Cerebellum (tissue), 4 donors: ENCODE measurements at places on chromosomes 2 and 18. TPM values are rescaled to one million over a fixed set of nuclear protein-coding genes. Genes with fewer than 3 reads are reported as not detected.

ALPI gene
- total RNA-seq: not detected

EML6 gene
- 23.0 TPM for total RNA-seq

ITPRIPL1 gene
- 4.9 TPM for total RNA-seq

KCNS3 gene
- 4.6 TPM for total RNA-seq

ATP5F1A gene
- 441 TPM for total RNA-seq

REG1B gene
- total RNA-seq: not detected

CYTIP gene
- 0.27 TPM for total RNA-seq

GALNT14 gene
- total RNA-seq: 12.2 TPM

MREG gene
- total RNA-seq: 8.8 TPM

SERPINB10 gene
- not detected for total RNA-seq

TMEM247 gene
- total RNA-seq: not detected

CHST9 gene
- 6.8 TPM for total RNA-seq

SCG2 gene
- total RNA-seq: 31.7 TPM

DNA sequence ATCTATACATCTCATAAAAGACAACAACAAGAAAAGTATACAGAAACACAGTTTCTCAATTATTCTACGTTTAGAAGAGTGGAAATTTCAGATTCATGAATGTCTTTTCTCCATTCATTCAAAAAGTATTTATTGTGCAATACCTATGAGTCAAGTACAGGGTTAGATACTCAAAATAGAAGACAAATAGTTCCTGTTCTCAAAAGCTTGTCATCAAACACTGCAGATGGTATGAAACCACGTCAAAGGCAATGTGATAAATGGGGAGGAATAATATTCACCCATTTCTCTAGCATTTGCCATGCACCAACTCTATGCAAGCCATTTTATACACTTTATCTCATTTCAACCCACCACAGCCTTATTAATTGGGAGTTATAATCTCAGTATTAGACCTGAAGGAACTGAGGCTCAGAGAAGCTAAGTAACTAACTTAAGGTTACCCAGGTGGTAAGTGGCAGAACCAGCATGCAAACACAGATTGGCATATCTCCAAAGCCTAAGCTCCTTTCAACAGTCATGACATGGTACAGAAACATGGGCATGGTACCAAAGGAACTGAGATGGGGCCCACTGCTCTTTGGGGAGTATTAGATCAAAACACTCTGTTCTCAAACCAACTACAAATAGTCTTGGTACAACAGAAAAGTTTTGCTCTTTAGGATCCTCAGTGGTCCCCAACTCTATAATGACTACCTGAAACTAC lies 67.2 kb upstream of the NPAS2 start:
- no peak for DNase-seq

- DNase-seq: no peak
Observed at GRCh38 chr2:147100406-147101035, 744.3 kb upstream of the ACVR2A start.

- no peak for DNase-seq
Observed at GRCh38 chr18:48566589-48566988, 27.8 kb downstream of the CTIF start.

GRCh38 chr2:229514273-229514895 lies 200.0 kb downstream of the DNER start:
- no peak for DNase-seq

DNA sequence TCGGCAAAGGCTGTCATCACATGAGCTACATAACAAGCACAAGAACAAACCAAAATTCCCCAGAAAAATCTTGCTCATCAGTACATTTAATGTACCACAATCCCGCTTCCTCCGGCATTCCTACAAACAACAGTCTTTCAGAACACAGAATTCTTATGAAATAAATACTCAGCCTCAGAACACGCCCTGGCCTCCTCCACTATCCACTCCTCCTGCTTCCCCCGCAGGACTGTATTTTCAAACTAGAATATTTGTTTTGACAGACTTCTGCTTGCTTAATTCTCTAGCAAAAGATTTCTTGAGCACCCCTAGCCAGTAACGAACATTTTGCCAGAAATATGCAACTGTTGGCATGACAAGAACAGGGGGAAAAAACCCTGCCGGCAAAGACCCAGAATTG lies 131.2 kb downstream of the THADA start:
- no peak for DNase-seq

DNA sequence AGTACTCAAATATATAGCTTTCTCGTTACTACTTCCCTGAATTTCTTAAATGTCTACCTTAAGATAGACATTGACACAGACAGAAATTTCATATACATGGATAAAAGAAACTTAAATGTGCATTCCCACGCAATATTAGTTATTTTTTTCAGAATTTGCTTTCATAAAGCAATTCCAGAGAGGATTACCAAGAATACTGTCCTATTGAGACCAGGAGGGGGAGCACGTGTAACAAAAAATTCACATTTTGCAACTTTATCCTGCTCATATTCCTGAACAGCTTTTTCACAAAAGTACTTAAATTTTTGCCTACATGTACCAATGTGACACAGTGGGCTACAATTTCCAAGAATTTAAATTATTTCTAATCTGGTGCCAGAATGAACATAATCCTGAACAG lies 30.7 kb upstream of the ERCC3 start:
- peak; percentile 17 for DNase-seq

- no peak for DNase-seq
Observed at GRCh38 chr2:181540421-181540820, 83.2 kb downstream of the ITGA4 start.

- no peak for DNase-seq
Observed at GRCh38 chr2:32436150-32436549, 79.3 kb downstream of the BIRC6 start.

DNA sequence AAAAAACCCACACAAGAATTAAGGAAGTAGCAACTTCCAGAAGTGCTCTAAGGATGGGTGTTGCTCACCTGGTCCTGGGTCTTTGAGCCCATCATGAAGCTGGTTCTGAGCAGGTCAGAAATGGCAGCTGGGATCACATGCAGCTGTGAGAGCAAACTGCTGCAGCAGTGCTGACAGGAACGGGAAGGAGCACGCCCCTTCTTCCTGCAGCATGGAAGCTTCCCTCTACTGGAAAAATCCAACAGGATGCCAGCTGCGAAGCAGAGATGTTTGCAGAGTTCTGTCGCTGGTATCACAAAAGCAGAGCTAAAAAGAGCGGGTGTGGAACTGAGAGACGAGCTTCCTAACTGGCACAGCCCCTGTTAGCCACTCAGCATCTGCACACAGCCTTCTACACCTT lies 33.7 kb downstream of the EIF4E2 start:
- no peak for DNase-seq

GRCh38 chr2:187329586-187329985 lies 118.5 kb downstream of the CALCRL start:
- no peak for DNase-seq

DNA sequence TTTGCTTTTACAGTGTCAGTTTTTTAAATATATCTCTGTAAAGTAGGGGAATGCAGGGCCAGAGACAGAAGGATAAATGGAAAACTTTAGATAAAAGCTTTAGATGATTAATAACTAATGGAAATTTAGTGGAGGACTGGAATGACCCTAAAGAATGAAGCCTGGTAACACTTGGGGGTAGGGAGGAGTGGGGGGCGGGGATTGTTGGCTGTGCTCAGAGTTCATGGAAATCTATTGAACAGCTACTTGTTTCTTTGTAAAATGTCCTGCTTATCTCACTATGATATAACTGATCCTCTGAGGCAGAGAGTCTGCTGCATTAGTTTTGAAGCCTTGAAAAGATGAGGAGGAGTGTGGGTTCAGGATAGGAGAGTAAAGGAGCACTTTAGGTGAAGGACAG lies 90.5 kb downstream of the TMEM185B start:
- no peak for DNase-seq

DNA sequence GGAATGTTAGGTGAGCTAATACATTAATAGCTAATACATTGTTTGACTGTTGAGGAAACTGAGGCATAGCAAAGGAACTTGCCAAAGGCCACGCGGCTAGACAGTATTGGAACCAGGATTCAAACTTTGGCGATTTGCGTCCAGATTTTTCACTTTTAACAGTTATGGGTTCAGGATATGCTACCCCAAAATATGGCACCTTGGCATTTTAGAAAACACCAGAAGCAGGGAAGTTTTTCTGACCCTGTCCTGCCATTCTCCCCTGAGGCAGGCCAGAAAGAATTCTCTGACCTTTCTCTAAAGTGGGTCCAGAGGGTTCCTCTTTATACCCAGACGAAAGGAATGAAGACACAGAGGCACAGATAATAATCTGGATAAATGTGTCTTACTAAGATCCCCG lies 166.9 kb downstream of the MYCN start:
- no peak for DNase-seq

- no peak for DNase-seq
Observed at GRCh38 chr2:195343942-195344530, 313.0 kb upstream of the SLC39A10 start.

GRCh38 chr18:58559427-58560186 lies 69.3 kb downstream of the ALPK2 start:
- DNase-seq: no peak

- DNase-seq: no peak
Observed at GRCh38 chr2:62460175-62460574, 45.8 kb downstream of the TMEM17 start.

GRCh38 chr2:159140070-159140769 lies 146.3 kb downstream of the WDSUB1 start:
- DNase-seq: no peak

- DNase-seq: no peak
Observed at GRCh38 chr2:240130393-240131195, 5.5 kb downstream of the COPS9 start.

DNA sequence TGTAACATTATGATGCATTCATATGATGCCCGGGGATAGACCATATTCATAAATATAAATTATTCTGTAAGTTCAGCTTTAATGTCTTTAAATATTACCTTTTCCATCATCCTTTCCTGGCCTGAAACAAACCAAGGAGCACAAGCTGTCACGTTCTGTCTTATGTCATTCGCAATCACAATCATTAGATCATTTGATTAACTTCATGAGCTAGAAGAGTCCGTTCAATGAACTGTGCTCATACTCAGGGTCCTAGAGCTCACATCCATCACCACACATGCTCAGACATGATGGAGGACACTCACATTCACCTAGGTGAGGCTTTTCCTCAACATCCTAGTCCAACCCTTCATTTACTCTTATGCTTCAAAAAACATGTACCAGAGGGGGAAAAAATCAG lies 599.0 kb upstream of the ID2 start:
- no peak for DNase-seq

- no peak for DNase-seq
Observed at GRCh38 chr2:73004889-73005596, 66.5 kb downstream of the SFXN5 start.

DNA sequence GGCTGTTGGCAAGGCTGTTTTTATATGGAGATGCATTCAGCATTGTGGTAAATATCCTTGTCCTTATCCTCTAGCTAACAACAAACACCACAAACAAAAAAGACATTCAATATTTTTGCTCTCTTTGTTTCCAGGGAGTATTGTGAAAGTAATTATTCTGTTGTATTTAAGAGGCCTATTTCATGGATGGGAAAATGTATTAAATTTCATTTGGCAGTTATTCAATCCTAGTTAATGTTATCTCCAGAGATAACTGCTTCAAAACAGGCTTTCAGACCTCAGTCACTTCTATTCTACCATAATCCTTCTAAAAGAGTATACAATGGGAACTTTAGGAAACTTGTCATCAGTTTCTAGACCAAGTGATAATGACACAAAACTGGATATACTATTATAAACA lies 280.5 kb upstream of the CCDC68 start:
- no peak for DNase-seq

- DNase-seq: no peak
Observed at GRCh38 chr2:168392024-168392423, 64.0 kb upstream of the CERS6 start.
